ENCODE measurements at places on chromosomes 16 and 17.

GRCh38 chr17:73546114-73546513, 98.1 kb downstream of the SDK2 start:
- no peak for DNase-seq

DNA sequence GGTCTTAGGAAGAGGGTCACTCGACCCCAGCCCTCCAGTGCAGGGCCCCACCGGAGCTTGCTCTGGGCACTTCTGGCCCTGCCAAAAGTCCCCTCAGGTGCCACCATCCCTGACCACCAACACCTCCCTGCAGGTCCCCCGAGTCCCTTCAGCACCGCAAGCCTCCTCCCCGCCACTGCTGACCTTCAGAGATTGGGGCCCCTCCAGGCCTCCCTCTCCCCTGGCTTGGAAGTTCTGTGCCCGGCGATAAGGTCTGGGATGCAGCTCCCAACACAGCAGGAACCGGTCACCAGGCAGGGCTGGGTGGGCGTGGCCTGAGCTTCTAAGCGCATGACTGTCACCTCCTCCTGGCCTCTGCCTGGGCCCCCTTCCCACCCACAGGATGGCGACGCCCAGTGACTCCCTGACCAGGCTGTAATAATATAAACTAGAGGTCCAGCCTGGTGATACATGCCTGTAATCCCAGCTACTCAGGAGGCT, 11.2 kb downstream of the PIEZO1 start:
- peak; percentile 45 for DNase-seq

DNA sequence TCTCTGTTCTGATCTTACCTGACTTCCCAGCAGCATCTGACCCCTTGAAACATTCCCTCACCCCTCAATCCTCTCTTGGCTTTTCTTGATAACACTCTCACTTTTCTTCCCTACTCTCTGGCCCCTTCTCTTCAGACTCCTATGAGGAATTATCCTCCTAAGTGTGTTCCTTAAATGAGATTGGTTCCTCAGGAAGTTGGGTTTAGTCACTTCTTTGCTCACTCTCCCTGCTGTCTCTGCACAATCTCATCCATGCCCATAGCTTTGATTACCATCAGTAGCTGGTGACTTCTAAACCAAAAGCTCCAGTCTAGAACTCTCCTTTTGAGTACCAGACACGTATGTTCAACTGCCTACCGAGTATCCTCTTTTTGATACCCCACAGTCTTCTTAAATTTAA, 13.0 kb downstream of the MED24 start:
- DNase-seq, result no peak

- DNase-seq, result no peak
Measured at GRCh38 chr17:3669085-3669347, 404 bp downstream of the EMC6 start.

GRCh38 chr16:78916928-78917545, 683.5 kb downstream of the MAF start:
- DNase-seq, result no peak

- no peak for DNase-seq
Measured at GRCh38 chr17:78426293-78426879, 47.9 kb downstream of the PGS1 start.

- DNase-seq, result no peak
Measured at GRCh38 chr17:46122486-46122871, 70.8 kb downstream of the KANSL1 start.

- DNase-seq, result no peak
Measured at GRCh38 chr16:86026171-86026910, 127.4 kb downstream of the IRF8 start.

DNA sequence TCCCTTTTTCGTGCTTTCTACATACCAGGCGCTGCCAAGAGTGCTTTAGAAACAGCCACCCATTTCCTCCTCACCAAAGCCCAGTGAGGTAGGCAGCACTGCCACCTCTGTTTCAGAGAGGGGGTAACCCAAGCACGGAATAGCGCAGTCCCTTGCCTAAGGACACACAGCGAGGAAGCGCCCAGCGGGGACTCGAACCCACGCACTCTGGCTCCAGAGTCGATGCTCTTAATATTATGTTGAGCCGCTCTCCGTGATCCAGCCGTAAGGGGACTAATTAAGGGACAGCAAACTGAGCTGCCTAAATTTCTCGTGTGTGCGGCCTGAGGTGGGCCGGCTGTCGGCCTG, 497 bp downstream of the CES1 start:
- no peak for DNase-seq

All from hematopoietic multipotent progenitor cell treated with erythropoietin and hydrocortisone succinate and interleukin-3 and kit ligand, for 17 days (in vitro differentiated cells).